ENCODE measurements at places on chromosomes 6 and 20.

DNA sequence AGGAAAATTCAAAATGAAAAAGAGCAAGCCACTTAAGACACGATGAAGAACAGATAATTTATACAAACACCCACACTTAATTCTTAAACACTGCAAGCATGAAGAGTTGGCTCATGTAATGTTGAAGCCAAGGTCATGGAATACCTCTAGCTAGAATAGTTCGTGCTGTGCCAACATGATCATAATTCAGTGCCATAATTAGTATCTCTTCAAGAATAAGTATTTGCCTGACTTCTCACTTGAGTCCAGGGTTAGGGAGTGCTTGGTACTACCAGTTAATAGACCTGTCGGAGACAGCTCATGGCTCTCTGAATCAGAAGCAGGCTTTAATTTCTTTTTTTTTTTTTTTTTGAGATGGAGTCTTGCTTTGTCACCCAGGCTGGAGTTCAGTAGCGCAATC is 206.3 kb downstream of the UNC5CL start:
- no peaks in the 10 kb centered on the region for H3K4me1 ChIP-seq
- H3K27me3 ChIP-seq: peaks cover under 1% of the 10 kb centered on the region
- no peak overlapping the region for H3K4me3 ChIP-seq
- DNase-seq: no peak

DNA sequence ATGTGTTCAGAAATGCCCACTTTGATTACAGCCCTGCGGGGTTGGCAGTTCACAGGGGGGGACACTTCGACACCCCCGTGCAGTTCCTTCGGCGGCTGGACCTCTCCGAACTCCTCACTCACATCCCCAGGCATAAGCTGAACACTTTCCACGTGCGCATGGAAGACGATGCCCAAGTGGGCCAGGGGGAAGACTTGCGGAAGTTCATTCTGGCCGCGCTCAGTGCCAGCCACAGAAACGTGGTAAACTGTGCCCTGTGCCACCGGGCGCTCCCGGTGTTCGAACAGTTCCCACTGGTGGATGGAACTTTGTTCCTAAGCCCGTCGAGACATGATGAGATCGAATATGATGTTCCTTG is 32.1 kb downstream of the HECA start:
- peaks cover 67% of the 10 kb centered on the region for H3K4me1 ChIP-seq
- H3K27ac ChIP-seq: no peak overlapping the region
- H3K27me3 ChIP-seq: no peaks in the 10 kb centered on the region
- H3K4me3 ChIP-seq: no peak overlapping the region

- no peak overlapping the region for H3K27ac ChIP-seq
- peaks cover 3% of the 10 kb centered on the region for H3K27me3 ChIP-seq
- H3K4me1 ChIP-seq: no peaks in the 10 kb centered on the region
- H3K36me3 ChIP-seq: no peaks in the 10 kb centered on the region
- no peak overlapping the region for H3K4me3 ChIP-seq
Observed at GRCh38 chr20:4247898-4248858, 232.8 kb upstream of the RNF24 start.

DNA sequence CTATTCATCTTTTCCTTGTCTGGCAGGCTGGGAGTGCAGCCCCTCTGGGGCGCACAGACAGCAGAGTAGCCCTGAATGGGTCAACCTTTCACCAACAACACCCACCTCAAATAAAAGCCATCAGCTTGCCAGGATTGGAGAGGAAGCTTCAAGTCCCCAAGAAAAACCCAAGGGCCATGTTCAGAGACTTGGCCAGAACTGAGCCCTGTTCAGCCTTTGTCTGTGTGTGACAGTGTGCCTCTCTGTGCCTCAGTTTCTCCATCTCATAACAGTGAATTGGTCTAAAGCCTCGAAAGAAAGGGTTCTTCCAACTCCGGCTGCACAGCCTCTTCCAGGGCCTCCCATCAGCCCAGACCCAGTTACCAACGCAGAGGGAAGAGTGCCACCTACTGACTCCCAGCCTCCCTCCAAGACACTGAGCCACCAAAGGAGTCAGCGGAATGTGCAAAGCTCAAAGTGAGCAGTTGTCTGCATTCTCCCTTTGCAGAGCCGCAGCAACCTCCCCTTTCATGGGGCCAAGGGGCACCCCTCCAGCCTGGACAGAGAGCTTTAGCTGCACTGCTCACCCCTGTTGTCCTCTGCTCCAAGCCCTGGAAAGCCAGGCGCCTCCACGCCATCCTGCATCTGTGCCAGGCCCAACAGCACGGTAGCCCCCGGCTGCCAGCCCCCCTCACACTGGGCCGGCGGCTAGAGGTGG is 82.7 kb upstream of the TOP1 start:
- peaks cover 7% of the 10 kb centered on the region for H3K27me3 ChIP-seq
- peak; percentile 40 for DNase-seq
- H3K4me1 ChIP-seq: no peaks in the 10 kb centered on the region
- H3K4me3 ChIP-seq: no peak overlapping the region
- H3K36me3 ChIP-seq: no peaks in the 10 kb centered on the region
- no peak overlapping the region for H3K27ac ChIP-seq

DNA sequence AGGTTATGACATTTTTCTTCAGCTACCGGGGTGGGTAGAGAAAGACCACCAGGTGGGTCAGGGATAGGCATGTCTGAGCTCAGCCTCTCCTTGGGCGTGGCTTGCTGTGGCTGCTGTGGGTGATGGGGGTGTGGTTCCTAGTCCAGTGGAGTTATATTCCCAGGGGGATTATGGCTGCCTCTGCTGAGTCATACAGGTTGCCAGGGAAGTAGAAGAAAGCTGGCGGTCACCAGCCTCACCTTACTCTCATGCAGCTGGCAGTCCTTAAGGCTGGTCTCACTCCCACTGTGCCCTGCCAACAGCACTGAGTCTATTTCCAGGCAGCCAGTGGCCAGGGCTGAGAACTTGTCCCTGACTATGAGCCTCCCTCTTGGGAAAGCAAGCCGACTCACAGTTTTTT is 130.0 kb downstream of the SCP2D1 start:
- H3K4me1 ChIP-seq: no peaks in the 10 kb centered on the region
- no peak overlapping the region for H3K4me3 ChIP-seq
- H3K36me3 ChIP-seq: no peaks in the 10 kb centered on the region
- H3K27ac ChIP-seq: no peak overlapping the region
- peaks cover 2% of the 10 kb centered on the region for H3K27me3 ChIP-seq

DNA sequence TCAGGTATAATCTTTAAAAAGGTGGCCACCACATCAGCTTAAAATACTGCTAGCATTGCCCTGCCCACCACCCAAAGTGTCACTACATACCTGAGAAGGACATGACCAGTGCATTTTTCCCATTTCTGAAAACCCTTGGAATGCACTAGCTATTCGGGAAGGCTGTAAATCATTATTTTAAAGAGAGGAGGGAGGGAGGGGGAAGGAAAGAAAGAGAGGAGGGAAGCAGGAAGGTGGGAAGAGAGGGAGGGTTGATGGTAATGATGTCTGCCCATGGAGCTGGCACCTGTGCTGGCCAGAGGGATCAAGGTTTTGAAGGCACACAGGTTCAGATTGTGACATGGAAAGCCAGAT is 32.4 kb downstream of the VAPB start:
- peaks cover 10% of the 10 kb centered on the region for H3K4me1 ChIP-seq
- H3K36me3 ChIP-seq: peaks cover 3% of the 10 kb centered on the region
- H3K27me3 ChIP-seq: no peaks in the 10 kb centered on the region
- H3K27ac ChIP-seq: no peak overlapping the region
- no peak for DNase-seq

- H3K27ac ChIP-seq: no peak overlapping the region
- no peaks in the 10 kb centered on the region for H3K27me3 ChIP-seq
- no peaks in the 10 kb centered on the region for H3K36me3 ChIP-seq
Observed at GRCh38 chr6:339480-339879, 47.2 kb downstream of the DUSP22 start.

DNA sequence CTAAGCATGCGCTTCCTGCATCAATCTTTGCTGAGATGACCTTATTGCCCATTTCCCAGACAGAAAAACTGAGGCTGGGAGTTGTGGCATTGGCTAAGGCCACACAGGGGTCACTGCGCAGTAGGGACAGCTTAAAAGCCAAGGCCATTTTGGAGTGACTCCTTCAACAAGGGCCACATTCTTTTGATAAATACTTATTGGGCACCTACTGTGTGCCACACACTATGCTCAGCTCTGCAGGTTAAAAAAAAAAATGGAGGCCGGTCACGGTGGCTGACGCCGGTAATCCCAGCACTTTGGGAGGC is 108.6 kb downstream of the CEBPB start:
- DNase-seq: no peak
- peaks cover 6% of the 10 kb centered on the region for H3K27me3 ChIP-seq
- no peak overlapping the region for H3K27ac ChIP-seq

DNA sequence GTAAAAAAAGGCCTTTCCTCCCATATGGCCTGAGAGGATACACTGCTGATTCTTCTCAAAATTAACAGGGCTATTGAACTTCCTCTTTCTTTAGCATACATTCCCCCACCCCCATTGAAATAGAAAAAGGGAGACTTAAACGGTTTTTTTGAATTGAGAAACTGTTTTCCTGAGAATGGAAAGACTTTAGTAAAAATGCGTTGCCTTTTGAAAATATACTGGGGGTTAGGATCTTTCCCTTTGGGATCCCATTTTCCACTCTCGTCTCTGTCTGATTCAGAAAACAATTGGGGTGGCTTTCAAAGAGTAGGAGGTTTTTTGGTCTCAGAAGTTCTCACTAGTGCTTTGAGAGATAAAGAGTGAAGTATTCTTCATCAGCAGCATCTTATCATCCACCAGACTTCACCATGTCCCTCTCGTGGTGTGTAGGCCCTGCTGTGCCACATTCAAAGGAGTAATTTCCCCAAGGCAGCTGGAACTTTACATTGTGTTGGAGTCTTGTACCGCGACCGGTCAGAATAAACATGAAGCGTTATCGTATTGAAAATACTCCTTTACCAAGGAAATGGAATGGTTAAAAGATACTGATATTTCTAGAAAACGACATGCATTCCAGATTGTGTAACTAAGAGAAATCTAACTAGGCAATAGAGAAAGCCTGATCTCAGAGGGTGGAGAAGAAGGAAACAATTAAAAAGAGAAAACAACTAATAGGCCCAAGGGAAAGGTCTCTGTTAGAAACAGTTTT is 10.6 kb downstream of the MYB start:
- H3K27ac ChIP-seq: no peak overlapping the region
- peaks cover 3% of the 10 kb centered on the region for H3K36me3 ChIP-seq
- peaks cover 4% of the 10 kb centered on the region for H3K4me1 ChIP-seq
- no peak overlapping the region for H3K4me3 ChIP-seq
- DNase-seq: no peak

GRCh38 chr6:34888514-34888856 is 570 bp upstream of the ANKS1A start:
- peak overlapping the region; percentile 95 for H3K4me3 ChIP-seq
- H3K27me3 ChIP-seq: no peaks in the 10 kb centered on the region

- no peak overlapping the region for H3K27ac ChIP-seq
- DNase-seq: no peak
- H3K4me1 ChIP-seq: no peaks in the 10 kb centered on the region
- no peaks in the 10 kb centered on the region for H3K27me3 ChIP-seq
Observed at GRCh38 chr20:46324960-46325703, 16.8 kb upstream of the CDH22 start.

DNA sequence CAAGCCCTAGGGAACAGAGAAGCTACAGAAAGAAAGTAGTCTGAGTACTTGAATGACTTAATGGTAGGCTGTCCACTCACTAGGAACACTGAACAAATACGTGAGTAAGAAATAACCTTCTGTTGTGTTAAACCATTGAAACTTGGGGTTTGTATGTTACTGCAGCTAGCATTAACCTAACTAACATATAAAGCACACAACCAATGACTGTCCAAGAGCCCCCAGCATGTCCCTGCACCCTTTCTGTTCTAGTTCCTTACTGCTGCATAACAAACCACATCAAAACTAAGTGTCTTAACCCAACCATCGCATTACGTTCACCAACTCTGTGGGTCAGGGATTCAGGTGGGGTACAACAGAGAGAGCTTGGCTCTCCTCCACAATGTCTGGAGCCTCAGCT is 10.5 kb upstream of the RNF8 start:
- no peaks in the 10 kb centered on the region for H3K36me3 ChIP-seq
- no peaks in the 10 kb centered on the region for H3K27me3 ChIP-seq
- no peak overlapping the region for H3K27ac ChIP-seq
- DNase-seq: no peak

DNA sequence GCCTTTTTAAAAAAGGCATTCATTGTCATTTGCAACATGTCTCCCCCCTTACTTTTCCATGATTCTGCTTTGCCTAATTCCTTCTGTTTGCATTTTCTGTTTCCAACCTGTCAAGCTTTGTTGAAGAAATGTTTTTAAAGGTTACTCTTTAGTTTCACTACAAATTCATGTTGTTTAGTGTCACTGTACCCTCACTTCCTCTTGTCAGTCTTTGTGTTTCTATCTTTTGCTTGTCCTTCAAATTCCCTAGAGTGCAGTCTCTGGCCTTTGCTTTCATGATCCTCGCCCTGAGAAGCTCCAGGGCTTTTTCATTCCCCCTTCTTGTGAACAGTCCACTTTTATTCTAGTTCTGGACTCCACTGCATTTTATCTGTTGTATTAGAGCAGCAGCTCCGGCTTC is 90.6 kb downstream of the MAP3K4 start:
- no peaks in the 10 kb centered on the region for H3K27me3 ChIP-seq
- H3K4me1 ChIP-seq: no peaks in the 10 kb centered on the region
- H3K4me3 ChIP-seq: no peak overlapping the region
- peaks cover 62% of the 10 kb centered on the region for H3K36me3 ChIP-seq
- no peak for DNase-seq

DNA sequence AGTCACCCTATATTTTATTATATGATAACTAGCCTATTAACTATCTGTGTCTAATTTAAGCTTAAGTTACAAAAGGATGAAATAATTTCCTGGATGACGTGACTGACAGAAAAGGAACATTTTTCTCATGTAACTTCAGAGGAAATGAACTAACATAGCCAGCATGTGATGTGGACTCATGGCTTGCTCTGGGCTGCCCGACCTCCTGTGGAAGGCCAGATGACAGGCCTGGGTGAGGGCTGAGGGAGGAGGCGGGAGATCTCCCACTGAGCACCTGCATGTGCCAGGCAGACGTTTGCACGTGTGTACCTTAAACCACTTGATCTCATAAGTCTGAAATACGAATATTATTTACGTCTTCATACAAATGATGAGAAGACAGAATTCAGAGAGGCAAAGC is 321.1 kb downstream of the SYNE1 start:
- H3K36me3 ChIP-seq: peaks cover 3% of the 10 kb centered on the region
- H3K4me3 ChIP-seq: no peak overlapping the region
- no peak overlapping the region for H3K27ac ChIP-seq
- DNase-seq: no peak
- no peaks in the 10 kb centered on the region for H3K27me3 ChIP-seq

DNA sequence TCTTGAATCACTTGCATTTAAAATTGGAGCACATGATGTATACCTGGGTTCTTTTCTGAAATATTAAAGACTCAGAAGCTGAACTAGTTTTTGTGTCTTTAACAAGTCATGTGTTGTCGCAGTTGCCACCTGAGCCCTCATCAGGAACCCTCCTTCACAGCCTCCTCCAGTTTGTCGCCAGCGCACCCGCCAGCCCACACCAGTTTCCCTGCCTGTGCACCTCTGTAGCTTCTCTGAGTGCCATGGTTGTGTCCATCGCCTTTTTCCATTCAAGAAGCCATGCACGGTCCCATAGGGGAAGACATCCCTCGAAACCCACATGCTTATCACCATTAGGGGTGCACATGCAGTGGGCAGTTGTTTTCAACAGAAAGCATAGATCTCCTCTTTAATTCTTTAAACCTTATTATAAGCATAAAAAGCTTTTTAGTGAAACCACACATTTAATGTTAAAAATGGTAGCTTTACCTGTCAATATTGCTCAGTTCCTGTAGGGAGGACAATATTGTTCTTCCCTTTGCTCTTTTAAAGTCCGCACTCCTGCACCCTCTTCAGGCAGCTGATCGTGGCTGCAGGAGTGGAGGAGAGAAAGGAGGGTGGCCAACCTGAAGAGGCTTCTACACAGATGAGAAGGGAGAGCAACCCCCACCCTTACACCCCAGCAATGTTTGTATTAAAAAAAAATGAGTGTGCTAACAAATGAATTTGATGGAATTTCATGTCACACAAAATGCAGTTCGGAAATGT is 121.9 kb downstream of the CFAP61 start:
- no peak overlapping the region for H3K27ac ChIP-seq
- H3K4me1 ChIP-seq: no peaks in the 10 kb centered on the region
- no peak overlapping the region for H3K4me3 ChIP-seq
- H3K27me3 ChIP-seq: peaks cover 5% of the 10 kb centered on the region

Measured in T-cell (primary cell).